Astrocyte (in vitro differentiated cells and primary cell): ENCODE measurements at places on chromosomes 2 and 18. TPM values are rescaled to one million over a fixed set of nuclear protein-coding genes. Genes with fewer than 3 reads are reported as not detected.
A peak's percentile ranks its signal among the peaks of the same experiment; 100 is the strongest.

DNA sequence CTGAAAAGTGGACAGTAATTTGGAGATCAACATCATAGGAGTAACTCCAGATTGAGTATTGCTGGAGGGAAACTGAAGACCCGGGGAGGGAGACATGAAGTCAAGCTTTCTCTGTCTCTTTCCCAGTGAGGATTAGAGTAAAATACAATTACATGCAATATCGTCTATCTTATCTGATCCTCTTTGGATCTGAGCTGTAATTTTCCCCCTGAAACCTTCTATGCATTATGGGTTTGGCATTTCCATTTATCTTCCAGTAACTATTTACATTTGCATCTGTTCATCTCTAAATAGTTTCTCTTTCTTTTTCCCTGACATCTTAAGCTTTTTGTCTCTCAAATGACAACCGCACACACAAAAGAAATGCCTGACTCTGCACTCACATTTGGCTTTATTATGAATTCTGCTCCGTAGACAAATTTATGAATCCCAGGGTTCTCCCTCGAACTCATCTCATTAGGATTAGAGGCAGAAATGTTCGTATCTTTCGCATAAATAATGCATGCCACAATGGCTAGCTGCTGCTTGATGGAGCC, 113.1 kb downstream of the SPP2 start:
- no peak overlapping the region for H3K27ac ChIP-seq
- H3K4me3 ChIP-seq = no peak overlapping the region
- no peaks in the 10 kb centered on the region for H3K27me3 ChIP-seq
- peaks cover 19% of the 10 kb centered on the region for H3K4me1 ChIP-seq
- no peaks in the 10 kb centered on the region for H3K36me3 ChIP-seq
- DNase-seq = no peak

The OR6B2 gene
- not detected in 2 replicates for total RNA-seq

GRCh38 chr2:27705851-27706622, 42.3 kb downstream of the SLC4A1AP start:
- H3K27ac ChIP-seq = peak overlapping the region; percentile 96
- peak; percentile 100 for DNase-seq
- no peaks in the 10 kb centered on the region for H3K27me3 ChIP-seq
- peaks cover 40% of the 10 kb centered on the region for H3K4me1 ChIP-seq

DNA sequence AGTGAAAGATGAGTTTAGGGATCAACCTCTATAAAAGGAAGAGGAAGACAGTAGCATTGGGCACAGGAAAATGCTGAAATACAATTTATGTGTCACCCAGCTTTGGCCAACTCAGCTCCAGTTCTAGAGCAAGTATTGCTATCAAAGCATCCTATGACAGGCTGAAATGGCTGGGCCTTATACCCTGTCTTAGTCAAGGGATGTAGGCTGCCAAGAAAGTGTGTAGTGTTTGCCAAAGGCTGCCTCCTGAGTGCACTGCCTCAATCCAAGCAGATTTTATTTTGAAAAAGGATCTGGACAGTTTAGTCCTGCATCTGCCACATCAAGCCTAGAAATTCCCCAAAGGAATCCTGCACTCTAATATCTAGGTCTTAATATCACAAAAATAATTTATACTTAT, 359.9 kb upstream of the ZC3H15 start:
- peaks cover 14% of the 10 kb centered on the region for H3K4me1 ChIP-seq
- H3K27ac ChIP-seq = no peak overlapping the region
- H3K36me3 ChIP-seq = no peaks in the 10 kb centered on the region
- peak; percentile 3 for DNase-seq
- no peak overlapping the region for H3K4me3 ChIP-seq
- H3K27me3 ChIP-seq = no peaks in the 10 kb centered on the region

The COLEC11 gene
- total RNA-seq = not detected in 2 replicates

GRCh38 chr2:207417301-207417718, 112.5 kb upstream of the CREB1 start:
- no peaks in the 10 kb centered on the region for H3K4me1 ChIP-seq
- no peaks in the 10 kb centered on the region for H3K36me3 ChIP-seq
- no peak overlapping the region for H3K27ac ChIP-seq
- peak; percentile 36 for DNase-seq
- no peak overlapping the region for H3K4me3 ChIP-seq

DNA sequence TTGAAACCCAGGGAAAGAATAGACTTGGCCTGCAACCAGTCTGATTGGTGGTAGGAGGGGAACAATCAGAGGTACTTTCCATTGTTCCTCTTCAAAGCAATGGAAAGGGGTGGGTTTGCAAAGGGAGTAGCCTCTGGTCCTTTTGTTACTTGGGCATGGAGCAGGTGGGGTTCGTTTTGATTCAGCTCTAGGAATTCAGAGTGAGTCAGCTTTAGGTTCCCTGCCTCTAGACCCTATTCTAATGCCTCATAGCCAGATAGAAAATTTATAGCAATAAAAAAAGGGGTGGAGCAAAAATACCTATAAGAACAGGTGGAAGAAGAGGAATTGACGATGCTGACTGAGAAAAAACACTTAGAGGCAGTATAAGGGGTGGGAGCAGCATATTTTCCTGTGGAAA, 636.4 kb downstream of the PLCL1 start:
- H3K4me1 ChIP-seq = peaks cover 5% of the 10 kb centered on the region
- H3K27me3 ChIP-seq = no peaks in the 10 kb centered on the region
- H3K27ac ChIP-seq = no peak overlapping the region
- no peak for DNase-seq
- H3K36me3 ChIP-seq = no peaks in the 10 kb centered on the region
